A549 treated with AZD2906 at 1 μM for 4 hours (cell line): ENCODE measurements at places on chromosomes 5 and 9. TPM values are rescaled to one million over a fixed set of nuclear protein-coding genes. Genes with fewer than 3 reads are reported as not detected.

Gene SLC45A2
- total RNA-seq: not detected in 5 replicates

Gene QSOX2
- total RNA-seq: 23.2 to 26.8 TPM (median 25.2 TPM) in 5 replicates

Gene PPP3R2
- not detected in 5 replicates for total RNA-seq

Gene PCDHB7
- 0.01 to 0.03 TPM (median 0.02 TPM) in 3 of 5 replicates, not detected in the others for total RNA-seq

Gene FOXD4L4
- total RNA-seq: 0.06 to 0.13 TPM (median 0.06 TPM) in 4 of 5 replicates, not detected in the other

Gene GRPEL2
- total RNA-seq: 6.6 to 10.8 TPM (median 7.3 TPM) in 5 replicates

Gene LRRC19
- not detected in 5 replicates for total RNA-seq

Gene GCNT4
- 0.22 to 0.31 TPM (median 0.29 TPM) in 5 replicates for total RNA-seq

Gene FOXD4L5
- 0.03 to 0.08 TPM (median 0.06 TPM) in 3 of 5 replicates, not detected in the others for total RNA-seq

Gene TMEM141
- total RNA-seq: 64.4 to 82.3 TPM (median 79.7 TPM) in 5 replicates

Gene FGD3
- 0.12 to 0.26 TPM (median 0.16 TPM) in 5 replicates for total RNA-seq

Gene MYO10
- total RNA-seq: 31.7 to 41.8 TPM (median 34.2 TPM) in 5 replicates

Gene MLANA
- total RNA-seq: not detected in 5 replicates

Gene CARD6
- 2.2 to 3.0 TPM (median 2.4 TPM) in 5 replicates for total RNA-seq

Gene DNM1
- total RNA-seq: 78.9 to 89.5 TPM (median 83.5 TPM) in 5 replicates

Gene WDR38
- 0.11 to 0.23 TPM (median 0.14 TPM) in 5 replicates for total RNA-seq

Gene CACFD1
- 4.2 to 5.3 TPM (median 4.5 TPM) in 5 replicates for total RNA-seq

Gene UBLCP1
- 32.0 to 39.6 TPM (median 33.9 TPM) in 5 replicates for total RNA-seq

Gene PSAT1
- 144 to 174 TPM (median 161 TPM) in 5 replicates for total RNA-seq
